ENCODE measurements at places on chromosomes 1 and 21. TPM values are rescaled to one million over a fixed set of nuclear protein-coding genes. Genes with fewer than 3 reads are reported as not detected.
A peak's percentile ranks its signal among the peaks of the same experiment; 100 is the strongest.

GRCh38 chr1:233554037-233554436 is 59.9 kb upstream of the KCNK1 start:
- H3K4me1 ChIP-seq, result peaks cover 3% of the 10 kb centered on the region
- H3K36me3 ChIP-seq, result no peaks in the 10 kb centered on the region
- no peak overlapping the region for H3K27ac ChIP-seq
- H3K27me3 ChIP-seq, result peaks cover 12% of the 10 kb centered on the region

DNA sequence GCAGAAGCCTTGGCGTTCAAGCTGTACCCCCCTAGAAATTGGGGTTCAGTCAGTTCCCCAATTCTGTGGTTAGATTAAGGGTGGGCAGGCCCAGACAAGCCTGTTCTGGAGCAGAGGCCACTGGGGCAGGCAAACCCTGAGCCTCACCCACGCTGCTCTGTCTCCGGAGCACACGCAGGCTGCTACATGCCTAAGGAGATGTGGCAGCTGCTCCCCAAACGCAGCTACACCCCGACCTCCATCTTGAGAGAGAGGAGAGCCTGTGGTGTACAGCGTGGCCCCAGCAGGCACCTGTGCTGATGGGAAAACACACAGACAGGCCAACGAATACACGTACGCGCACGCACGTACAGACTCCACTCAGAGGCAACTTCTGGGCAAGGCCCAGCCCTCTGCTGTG is 33.9 kb upstream of the GRHL3 start:
- no peak overlapping the region for H3K4me3 ChIP-seq
- peaks cover 2% of the 10 kb centered on the region for H3K36me3 ChIP-seq
- H3K4me1 ChIP-seq, result peaks cover 9% of the 10 kb centered on the region
- H3K27me3 ChIP-seq, result no peaks in the 10 kb centered on the region
- DNase-seq, result no peak
- no peak overlapping the region for H3K27ac ChIP-seq

SESN2 gene
- total RNA-seq, result 19.4 TPM

DNA sequence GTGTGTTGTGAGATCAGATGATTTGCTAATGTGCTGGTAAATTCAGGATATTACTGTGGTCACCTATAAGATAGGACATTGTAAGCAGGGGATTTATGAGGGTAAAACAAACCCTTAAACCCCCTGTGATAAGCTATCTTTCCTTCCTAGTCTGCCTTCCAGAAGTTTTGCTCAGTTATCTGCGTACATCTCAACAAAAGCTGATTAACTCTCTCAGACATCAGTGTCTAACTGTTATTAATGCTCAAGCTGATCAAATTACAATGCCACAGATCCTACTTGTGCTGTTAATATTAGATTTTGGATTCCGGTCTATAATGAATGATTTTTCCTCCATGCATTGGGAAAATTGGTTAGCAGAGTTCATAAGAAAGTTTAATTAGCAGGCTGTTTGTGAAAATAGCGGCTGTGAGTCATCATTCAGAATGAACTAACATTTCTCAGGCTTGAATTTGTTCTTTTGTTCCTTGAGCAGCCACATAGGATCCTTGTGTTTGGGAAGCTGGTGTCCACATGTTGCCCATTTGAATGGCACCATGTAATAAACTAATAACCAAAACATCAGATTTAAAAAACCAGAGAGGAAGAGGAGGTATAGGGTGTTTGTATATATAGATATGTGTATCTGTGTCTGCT is 48.7 kb downstream of the ELAVL4 start:
- H3K4me1 ChIP-seq, result no peaks in the 10 kb centered on the region
- H3K36me3 ChIP-seq, result no peaks in the 10 kb centered on the region
- H3K27ac ChIP-seq, result no peak overlapping the region
- H3K4me3 ChIP-seq, result no peak overlapping the region

ETV3L gene
- not detected for total RNA-seq

- H3K27ac ChIP-seq, result no peak overlapping the region
- no peak for DNase-seq
- no peaks in the 10 kb centered on the region for H3K27me3 ChIP-seq
- no peak overlapping the region for H3K4me3 ChIP-seq
- H3K36me3 ChIP-seq, result no peaks in the 10 kb centered on the region
Measured at GRCh38 chr21:39159342-39160063, 23.7 kb downstream of the PSMG1 start.

FTCD gene
- 9.6 TPM for total RNA-seq

DNA sequence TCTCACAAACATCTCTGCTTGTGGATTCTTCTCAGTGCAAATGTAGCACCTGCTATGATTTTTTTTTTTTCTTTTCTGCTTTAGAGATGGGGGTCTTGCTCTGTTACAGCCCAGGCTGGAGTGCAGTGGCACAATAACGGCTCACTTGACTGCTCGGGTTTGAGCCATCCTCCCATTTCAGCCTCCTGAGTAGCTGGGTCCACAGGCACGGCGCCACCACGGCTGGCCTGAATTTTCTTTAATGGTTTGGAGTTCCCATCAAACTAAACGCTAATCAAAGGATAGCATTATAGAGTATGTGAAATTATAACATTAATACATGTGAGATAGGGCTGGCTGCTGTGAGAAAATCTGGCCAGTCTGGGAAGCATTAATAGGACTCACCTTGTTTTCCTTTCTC is 7.2 kb upstream of the PTGER3 start:
- H3K36me3 ChIP-seq, result peaks cover 7% of the 10 kb centered on the region
- peaks cover 16% of the 10 kb centered on the region for H3K27me3 ChIP-seq
- DNase-seq, result no peak
- H3K27ac ChIP-seq, result no peak overlapping the region
- no peak overlapping the region for H3K4me3 ChIP-seq

CTSK gene
- total RNA-seq, result 27.5 TPM

DNA sequence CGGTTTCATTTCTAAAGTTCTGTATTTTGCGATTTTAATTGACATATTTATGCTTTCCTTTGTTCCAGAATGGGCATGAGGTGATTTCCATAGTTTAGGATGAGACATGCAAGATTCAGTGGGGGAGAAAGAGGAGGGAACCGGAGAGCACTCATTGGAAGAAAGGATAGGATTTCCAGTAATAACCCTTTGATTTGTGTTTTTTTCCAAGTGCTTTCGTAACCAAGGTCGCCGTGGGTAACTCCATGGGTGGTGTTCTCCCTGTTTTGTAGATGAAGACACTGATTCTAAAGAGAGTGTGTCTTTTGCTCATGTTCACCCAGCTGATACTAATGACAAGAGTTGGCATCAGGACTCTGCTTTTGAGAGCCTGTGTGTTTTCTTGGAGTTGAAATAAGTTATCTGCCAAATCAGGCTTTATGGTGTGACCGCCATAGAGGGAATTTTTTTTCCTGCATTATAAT is 170.1 kb downstream of the DHRS3 start:
- H3K36me3 ChIP-seq, result peaks cover 39% of the 10 kb centered on the region
- no peak for DNase-seq
- H3K27me3 ChIP-seq, result no peaks in the 10 kb centered on the region
- no peak overlapping the region for H3K4me3 ChIP-seq
- H3K27ac ChIP-seq, result peak overlapping the region; percentile 97

DNA sequence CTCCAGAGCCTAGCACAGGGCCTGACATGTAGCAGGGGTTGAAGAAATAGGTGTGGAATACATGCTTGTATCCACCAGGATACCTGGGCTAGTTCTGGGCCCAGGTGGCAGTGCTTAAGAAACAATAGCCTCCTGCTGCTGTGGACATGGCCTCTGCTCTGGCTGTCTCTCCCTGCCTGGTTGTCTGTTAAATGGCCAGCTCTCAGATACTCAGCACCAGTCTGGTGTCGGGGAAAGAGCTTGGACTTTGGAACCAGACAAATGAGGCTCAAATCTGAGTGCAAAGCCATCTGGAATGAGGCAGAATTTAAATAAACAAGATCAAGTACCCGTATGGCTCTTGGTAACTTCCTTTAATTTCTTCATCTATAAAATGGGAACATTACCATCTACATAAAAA is 31.5 kb downstream of the SESN2 start:
- H3K4me1 ChIP-seq, result no peaks in the 10 kb centered on the region
- H3K27ac ChIP-seq, result no peak overlapping the region
- H3K27me3 ChIP-seq, result no peaks in the 10 kb centered on the region
- DNase-seq, result no peak

DNA sequence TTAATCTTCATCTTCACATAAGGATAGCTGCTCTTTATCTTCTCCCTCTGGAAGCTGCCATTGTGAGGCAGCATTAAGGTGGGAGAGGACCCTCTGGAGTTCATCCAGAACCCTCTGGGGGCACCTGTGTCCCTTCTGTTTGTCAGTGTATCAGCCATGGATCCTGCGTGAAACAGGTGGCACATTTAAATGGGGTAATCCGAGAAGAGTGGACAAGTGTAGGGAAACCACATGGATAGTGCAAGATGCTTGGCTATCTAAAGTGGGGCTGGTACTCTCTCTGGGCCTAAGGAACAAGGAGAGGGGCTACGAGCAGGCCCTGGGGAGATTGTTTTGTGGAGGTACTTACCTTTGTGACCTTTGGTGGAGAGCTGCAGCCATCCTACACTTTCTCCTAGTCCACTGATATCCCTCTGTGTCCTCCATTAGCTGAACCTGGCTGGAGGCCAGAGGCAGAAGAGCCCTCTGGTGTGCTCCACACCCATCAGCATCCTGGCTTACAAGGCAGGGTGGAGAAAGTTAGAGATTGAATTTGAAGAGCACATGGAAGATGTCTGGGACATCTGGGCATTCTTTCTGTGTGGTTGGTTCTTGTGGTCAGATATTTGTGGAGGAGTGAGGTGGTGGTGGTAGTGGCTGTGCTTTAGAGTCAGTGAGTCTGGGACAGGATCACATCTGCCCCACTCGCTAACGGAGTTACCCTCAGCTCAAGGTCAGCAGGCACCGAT is 117.7 kb downstream of the FGGY start:
- peaks cover 5% of the 10 kb centered on the region for H3K36me3 ChIP-seq
- DNase-seq, result no peak
- H3K4me1 ChIP-seq, result peaks cover 22% of the 10 kb centered on the region
- H3K27me3 ChIP-seq, result no peaks in the 10 kb centered on the region
- no peak overlapping the region for H3K4me3 ChIP-seq

GRCh38 chr1:52288286-52288685 is 77.7 kb downstream of the CC2D1B start:
- H3K27ac ChIP-seq, result no peak overlapping the region
- H3K4me3 ChIP-seq, result no peak overlapping the region
- H3K27me3 ChIP-seq, result no peaks in the 10 kb centered on the region
- peaks cover 6% of the 10 kb centered on the region for H3K36me3 ChIP-seq

GRCh38 chr1:84642774-84643173 is 47.5 kb downstream of the SSX2IP start:
- no peak for DNase-seq
- no peaks in the 10 kb centered on the region for H3K4me1 ChIP-seq
- no peak overlapping the region for H3K4me3 ChIP-seq
- H3K27ac ChIP-seq, result no peak overlapping the region
- no peaks in the 10 kb centered on the region for H3K27me3 ChIP-seq

All from mesothelial cell of epicardium (in vitro differentiated cells).